Activated naive CD8-positive, alpha-beta T cell treated with anti-CD3 and anti-CD28 coated beads for 36 hours (primary cell): ENCODE measurements at places on chromosomes 3 and 15.

DNA sequence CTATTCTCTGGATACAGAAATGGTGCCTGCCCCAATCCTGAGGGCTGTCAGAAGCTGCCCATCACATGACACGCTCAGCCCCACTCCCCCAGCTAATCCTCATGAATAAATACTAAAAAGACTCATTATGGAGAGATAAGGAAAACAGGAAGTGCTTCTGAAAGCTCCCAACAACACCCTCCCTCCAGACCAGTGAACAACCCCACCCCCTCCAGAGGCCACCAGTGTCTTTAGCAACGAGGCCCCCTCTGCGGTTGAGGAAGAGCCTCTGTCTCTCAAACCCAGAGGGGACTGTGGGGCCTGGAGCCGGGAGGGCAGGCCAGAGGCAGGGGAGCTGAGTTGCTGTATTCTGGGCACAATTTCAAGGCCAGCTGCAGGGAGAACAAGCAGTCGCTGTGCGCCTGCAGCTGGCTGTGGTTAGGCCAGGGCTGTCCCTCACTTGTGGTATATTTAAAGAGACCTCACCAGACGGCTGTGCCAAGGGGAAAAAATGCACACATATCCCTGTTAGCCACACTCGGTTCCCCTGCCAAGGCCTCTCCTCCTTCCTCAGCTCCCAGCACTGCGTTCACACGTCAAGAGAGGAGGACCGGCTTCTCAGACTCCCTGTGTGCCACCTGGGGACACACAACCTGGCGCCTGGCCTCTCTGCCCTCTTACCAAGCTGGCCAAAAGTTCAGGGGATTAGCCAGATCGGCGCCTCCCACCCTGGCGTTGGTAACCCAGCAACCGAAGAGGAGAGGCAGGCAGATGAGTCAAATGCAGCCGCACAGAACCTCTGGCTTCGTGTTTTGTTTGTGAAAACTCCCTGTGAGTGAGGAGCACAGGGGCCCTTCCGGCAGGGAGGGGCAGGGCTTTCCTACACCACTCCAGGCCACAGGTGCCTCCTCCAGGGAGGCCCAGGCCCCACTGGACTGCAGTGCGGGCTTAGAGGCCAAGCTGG, 101.2 kb upstream of the ETV5 start:
- peak; percentile 26 for DNase-seq

GRCh38 chr3:161851941-161852566, 355.4 kb downstream of the OTOL1 start:
- DNase-seq = peak; percentile 17

- no peak for DNase-seq
These were observed 104.9 kb downstream of the AQP9 start for GRCh38 chr15:58243070-58243469.

- no peak for DNase-seq
These were observed 28.5 kb downstream of the UBE2E1 start for GRCh38 chr3:23834082-23834870.

DNA sequence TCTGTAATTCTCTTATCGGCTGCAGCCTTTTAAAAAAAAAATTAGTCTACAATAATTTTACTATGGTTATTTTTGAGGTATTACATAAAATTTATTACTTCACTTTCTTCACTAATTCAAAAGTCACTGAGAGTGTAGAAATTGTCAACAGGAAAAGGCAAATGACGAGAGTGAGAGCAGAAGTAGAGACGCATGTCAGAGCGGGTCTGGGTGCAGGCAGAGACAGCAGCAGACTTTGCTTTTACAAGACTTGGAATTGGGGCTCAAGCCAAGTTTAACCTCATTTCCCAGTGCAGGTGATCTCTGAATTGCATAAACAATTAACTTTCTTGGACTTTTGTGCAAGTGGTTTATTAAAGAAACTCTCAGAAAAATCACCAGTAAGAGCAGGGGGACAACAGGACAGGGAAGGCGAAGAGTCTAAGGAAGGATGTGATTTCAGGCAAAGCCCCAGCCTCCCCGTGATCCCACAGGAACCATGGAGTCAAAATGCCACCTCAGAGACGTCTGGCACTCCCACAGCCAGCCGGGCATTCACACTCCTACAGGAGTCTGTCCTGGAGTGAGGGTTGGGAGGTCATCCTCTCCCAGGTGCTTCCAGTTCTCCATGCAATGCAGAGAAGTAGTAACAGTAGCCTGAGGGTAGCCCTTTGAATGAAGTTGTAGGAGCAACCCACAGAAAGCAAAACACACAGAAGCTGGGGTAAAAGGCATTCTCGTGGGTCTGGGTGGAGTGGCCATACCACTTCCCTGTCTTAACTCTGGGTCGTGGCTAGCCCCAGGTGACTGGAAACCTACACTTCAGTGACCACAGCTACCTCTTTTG, 274.0 kb upstream of the TGFBR2 start:
- DNase-seq = no peak

- no peak for DNase-seq
These were observed 182.5 kb downstream of the RAB11A start for GRCh38 chr15:66051833-66052232.

DNA sequence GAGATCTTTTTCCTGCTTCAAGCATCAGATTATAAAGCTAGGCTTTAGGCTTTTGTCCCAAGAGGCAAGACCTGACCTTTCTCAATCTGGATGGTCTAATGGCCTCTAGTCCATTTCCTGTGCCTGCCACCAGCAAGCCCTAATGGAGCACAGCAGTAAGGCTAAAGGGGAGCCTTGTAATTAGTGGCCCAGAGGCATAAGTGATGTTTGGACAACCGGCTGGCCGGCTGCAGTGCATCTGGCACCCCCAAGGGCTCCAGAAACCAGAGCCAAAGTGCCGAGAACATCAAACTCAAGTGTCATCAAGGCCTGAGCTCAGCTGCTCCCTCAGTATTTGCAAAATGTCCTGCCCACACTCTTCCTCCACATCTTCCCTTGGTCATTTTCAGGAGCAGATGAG, 31.9 kb upstream of the RTP4 start:
- DNase-seq = no peak

GRCh38 chr15:52331490-52332240, 36.1 kb upstream of the MYO5C start:
- peak; percentile 38 for DNase-seq

GRCh38 chr3:193241716-193242115, 694 bp downstream of the PLAAT1 start:
- no peak for DNase-seq

GRCh38 chr3:150239766-150240165, 168.3 kb upstream of the TSC22D2 start:
- DNase-seq = no peak

DNA sequence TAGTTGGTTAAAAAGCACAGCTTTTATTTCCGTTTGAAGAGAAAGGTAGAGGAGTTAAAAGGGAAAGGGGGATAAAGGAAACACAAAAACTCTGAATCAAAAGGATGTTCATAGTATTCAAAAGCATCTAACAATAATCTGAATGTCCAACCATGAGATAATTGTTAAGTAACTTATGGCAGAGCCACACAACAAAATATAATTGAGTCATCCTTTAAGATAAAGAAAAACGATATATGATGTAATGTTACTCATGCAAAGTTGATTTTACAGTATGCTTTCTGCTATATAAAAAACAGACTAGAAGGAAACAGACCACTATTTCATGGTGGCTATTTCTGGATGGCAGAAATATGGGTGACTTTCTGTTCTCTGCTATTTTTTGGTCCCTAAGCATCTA, 3.9 kb downstream of the XPC start:
- DNase-seq = no peak

DNA sequence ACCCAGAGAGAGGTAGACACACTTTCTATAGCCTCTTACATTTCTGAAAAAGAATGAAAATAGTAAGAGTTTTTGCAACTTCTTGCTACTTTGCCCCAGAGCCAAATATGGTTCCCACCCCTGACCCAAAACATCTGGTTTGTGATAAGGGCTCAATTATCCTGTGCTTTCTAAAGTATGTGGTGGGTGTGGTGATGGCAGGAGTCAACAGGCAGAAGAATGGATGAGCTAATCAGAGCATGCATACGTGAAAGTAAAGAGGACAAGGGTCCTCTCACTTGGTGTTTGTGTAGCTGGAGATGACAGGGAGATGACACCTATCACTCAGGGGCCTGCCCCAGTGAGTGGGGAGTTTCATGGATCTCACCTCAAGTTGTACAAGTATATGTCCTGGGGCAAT, 19.1 kb downstream of the KBTBD8 start:
- DNase-seq = no peak

DNA sequence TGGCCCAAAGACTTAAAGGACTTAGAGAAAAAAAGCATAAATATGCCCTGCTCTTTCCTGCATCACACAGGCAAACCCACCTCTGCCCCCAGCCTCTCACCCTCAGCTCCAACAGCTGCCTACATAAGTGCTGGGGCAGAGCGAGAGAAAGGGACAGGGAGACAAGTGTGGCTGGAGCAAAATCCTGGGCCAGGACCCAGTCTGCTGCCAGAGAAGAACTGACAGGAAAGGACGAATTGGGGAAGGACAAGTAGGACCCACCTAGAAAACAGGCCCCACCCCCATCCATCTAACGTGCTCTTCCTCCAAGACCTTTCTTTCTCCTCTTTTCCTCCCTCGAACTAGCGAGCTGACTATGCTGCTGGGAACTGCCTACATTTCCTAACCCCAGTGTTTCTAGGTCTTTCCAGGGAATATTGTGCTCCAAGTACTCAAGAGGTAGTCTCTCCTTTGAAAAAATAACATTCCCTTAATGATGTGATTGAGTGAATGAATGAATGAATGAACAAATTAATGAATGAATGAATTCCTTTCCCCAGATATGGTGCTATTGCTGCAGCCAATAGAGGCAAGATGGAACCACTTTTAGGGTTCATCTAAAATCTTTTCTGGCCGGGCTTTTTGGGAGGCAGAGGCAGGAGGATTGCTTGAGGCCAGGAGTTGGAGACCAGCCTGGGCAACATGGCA, 18.4 kb downstream of the IGDCC4 start:
- DNase-seq = no peak

- no peak for DNase-seq
These were observed 297.5 kb upstream of the DCBLD2 start for GRCh38 chr3:99199021-99199420.
